ENCODE measurements at places on chromosomes 1 and 21.

- no peak for ATAC-seq
These were observed 84.6 kb downstream of the LAMC2 start for GRCh38 chr1:183270541-183271141.

- ATAC-seq: peak; percentile 73
These were observed 39.5 kb upstream of the CR2 start for GRCh38 chr1:207414606-207415108.

DNA sequence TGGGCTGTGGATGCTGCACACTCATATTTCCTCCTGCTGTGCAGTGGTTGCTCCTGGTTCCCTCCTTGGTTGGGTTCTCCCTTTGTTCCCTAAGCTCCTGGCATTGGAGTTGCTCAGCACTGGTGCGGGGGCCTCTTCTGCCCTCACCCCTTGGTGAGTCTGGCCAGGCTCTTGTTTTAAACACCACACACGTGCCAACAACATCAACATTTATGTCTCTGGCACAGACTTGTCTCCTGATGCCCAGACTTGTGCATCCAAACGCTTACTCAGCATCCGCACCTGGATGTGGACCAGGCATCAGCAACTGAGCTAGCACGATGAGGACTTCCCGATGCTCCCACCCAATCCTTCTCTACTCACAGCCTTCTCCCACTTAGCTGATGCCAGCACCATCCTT lies 627.6 kb downstream of the NPHP4 start:
- ATAC-seq: no peak

DNA sequence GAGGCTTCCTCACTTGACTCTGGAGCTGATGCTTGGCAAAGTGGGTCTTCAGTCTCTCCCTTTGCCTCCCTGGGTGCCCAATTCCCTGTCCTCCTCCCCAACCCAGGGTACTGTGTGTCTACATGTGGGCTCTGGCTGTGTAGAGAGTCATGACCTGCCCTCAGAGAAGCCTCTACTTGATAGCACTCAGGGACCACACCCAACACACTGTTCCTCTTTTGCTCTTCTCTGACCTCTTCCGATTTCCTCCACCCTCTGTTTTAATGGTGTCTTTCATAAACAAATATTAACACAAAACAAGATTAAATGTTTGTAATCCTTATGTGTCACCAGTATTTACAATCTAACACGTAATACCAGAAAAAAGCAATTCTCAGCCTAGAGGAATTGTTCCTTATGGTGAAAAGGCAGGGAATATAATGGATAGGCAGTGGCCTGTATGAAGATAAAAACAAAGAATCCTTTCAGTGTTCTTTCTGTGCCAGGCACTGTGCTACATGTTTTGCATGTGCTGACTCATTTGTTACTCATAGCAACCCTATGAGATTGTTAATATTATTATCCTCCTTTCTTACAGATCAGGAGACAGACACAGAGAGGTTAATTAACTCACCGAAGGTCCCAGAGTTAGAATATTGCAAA lies 58.2 kb downstream of the HSD3B1 start:
- ATAC-seq: no peak

DNA sequence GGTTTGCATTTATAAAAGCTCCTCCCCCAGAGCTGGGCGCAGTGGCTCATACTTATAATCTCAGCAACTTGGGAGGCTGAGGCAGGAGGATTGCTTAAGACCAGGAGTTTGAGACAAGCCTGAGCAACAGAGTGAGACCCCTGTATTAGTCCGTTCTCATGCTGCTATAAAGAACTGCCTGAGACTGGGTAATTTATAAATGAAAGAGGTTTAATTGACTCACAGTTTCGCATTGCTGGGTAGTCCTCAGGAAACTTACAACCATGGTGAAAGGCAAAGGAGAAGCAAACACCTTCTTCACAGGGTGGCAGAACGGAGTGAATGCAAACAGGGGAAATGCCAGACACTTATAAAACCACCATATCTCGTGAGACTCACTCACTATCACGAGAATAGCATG lies 52.5 kb downstream of the ZNF684 start:
- ATAC-seq: peak; percentile 69

GRCh38 chr1:32363713-32364112 lies 1.4 kb downstream of the TSSK3 start:
- ATAC-seq: no peak

DNA sequence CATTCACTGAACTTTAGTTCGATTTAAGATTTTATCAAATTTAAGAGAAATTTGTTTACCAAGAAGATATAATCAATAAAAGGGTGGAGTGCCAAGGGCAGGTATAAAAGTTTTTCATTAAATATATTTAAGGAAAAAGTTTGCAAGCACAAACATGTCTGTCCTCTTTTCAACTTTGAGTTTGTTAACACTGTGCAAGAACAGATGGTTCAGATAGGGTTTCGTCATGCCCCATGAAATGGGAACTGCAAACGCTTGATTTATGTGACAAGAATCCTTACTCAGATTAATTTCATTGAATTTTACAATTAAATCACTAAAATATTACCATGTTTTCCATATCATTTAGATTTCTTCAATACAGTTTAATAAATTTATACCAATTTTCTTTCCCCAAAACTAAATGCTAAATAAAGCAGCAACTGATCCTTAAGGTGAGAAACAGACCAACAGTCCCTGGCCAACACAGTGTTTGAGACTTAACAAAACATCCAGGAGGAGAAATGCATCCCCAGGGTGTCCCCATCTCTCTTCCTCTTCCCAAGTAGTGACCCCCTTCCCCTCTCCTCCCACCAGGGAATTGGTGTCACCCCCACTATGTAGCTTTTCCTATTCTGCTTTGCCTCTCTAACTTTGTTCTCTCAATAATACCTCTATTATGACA lies 292.9 kb downstream of the LTN1 start:
- ATAC-seq: no peak

DNA sequence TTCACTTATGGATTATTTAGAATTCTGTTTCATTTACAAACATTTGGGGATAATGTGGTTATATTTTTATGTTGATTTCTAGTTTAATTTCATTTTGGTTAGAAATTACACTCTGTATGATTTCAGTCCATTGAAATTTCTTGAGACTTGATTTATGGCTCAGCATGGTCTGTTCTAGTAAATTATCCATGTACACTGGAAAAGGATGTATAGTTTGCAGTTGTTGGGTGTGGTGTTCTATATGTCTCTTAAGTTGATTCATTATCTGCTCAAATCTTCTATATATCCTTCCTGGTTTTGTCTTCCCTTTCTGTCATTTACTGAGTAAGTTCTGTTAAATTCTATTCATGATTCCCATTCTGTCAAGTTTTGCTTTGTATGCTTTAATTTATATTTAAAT lies 52.3 kb downstream of the RAP1A start:
- no peak for ATAC-seq

DNA sequence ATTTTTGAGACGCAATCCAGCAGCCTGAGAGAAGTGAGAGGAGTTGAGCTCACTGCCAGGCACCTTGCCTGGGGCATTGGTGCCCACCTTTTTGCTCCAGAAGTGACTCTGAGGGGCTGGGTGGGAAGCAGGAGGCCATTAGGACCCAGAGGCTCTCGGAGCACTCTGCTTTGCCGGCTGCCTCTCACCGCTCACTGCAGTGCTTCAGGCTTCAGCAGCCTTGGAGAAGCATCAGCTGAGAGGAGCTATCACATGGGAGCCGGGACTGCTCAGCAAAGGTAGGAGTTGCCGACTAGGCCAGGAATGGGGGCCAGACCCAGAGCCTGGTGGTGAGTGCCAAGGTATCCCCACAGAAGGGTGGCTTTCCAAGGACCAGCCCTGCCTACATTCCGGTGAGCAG lies at the start of gene GPR61:
TSS of gene GPR61 (plus strand) at position 197 of the 400 bp plus-strand sequence. CDS start 3,151 bp downstream, outside the sequence.
- ATAC-seq: no peak

DNA sequence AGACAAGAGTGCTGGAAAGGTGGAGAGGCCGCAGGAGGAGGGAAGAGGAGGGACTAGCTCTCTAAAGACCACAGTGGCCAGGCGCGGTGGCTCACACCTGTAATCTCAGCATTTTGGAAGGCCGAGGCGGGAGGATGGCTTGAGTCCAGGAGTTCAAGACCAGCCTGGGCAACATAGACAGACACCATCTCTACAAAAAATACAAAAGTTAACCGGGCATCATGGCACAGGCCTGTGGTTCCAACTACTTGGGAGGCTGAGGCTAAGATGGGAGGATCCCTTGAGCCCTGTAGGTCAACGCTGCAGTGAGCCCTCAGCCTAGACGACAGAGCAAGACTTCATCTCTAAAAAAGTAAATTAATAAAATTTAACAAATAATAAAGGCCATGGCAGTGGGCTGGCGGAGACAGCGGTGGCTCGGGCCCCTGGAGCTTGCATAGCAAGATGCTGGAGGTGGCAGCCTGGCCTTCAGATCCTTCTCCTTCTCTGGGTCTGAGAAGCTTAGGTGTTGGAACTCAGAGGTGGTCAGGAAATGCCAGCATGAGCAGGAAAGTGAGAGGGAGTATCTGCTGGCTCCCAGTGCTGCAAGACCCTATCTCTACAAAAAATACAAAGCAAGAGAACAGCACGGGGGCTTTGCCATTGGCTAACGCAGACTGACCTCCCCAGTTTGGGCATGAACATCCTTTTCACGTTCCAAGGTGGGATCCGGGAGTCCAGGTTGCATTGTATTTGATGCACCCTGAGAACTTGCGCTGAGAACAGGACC lies 10.7 kb downstream of the WNT3A start:
- no peak for ATAC-seq

DNA sequence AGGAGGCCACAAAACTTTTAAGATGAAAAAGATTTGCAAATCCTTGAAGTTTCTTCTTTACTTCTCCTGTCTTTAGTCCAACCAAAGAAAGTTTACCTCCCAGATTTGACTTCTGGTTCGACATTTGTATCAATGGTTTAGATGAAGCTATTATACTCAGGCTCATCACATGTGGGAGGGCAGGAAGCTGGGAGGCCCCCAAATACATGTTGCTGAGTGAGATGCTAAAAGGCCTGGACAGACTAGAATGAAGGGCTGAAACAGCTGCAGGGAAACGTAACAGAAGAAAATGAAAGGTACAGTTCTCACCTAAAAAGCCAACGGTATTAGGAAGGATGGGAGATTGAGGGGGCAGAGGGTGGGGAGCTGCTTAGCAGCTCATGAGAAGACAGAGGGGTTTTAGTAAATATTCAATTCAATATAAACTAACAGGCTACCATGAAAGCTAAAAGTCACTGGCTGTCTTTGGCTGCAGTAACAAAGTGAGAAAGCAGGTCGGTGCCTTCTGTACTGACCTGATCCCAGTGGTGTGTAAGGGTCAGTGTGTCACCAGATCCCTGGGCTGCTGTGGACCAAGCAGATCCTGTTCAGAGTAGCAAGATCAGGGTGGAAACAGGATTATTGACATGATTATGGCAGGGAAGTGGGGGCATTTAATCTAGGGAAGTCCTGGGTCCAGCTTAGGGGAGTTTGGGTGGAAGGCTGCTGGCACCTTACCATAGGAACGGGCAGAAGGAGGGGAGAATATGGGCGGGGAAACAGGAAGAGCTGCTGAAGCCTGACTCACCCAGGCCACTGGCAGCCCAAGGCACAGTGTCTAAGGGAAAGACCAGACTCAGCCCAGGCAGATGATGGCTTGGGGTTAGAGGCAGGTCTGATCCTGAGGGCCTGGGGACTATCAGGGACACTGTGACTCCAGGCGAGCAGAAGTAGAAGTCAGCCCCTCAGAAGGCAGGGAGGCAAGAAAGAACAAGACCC lies 60.4 kb downstream of the KCNN3 start:
- ATAC-seq: peak; percentile 59

- no peak for ATAC-seq
These were observed 53.5 kb downstream of the FAAP20 start for GRCh38 chr1:2141025-2141424.

- no peak for ATAC-seq
These were observed 246.6 kb downstream of the RRAGC start for GRCh38 chr1:38612951-38613350.

GRCh38 chr21:31520561-31521098 lies 138.9 kb upstream of the SOD1 start:
- ATAC-seq: no peak

DNA sequence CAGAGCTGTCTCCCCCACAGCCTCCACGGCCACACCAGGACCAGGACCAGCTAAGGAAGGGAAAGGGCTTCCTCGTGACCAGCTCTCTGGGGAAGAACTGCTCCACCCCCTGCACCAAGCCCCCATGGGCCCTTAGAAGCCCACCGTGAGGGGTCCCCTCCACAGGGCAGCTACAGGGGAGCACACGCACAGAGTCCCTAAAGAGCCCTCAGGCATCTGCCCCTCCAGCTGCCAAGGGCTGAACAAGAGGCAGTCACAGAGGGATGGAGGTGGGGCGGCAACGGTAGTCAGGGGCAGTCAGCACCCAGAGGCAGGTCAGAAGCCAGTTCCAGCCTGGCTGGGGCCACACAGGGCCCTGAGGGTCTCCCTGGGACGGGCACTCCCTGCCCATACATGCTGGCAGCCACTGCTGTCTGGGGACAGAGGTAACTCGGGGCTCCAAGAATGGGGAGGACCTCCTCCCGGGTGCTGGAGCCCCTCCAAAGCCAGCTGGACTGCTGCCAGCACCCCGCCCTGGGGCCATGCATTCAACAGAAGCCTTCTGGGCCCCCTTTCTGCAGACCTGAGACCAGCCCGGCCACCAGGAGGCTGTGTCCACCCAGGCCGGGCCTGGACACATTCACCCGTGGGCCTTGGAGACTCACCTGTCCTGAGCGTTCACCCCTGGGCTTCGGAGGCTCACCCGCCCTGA lies 18.7 kb downstream of the SLC19A1 start:
- no peak for ATAC-seq

DNA sequence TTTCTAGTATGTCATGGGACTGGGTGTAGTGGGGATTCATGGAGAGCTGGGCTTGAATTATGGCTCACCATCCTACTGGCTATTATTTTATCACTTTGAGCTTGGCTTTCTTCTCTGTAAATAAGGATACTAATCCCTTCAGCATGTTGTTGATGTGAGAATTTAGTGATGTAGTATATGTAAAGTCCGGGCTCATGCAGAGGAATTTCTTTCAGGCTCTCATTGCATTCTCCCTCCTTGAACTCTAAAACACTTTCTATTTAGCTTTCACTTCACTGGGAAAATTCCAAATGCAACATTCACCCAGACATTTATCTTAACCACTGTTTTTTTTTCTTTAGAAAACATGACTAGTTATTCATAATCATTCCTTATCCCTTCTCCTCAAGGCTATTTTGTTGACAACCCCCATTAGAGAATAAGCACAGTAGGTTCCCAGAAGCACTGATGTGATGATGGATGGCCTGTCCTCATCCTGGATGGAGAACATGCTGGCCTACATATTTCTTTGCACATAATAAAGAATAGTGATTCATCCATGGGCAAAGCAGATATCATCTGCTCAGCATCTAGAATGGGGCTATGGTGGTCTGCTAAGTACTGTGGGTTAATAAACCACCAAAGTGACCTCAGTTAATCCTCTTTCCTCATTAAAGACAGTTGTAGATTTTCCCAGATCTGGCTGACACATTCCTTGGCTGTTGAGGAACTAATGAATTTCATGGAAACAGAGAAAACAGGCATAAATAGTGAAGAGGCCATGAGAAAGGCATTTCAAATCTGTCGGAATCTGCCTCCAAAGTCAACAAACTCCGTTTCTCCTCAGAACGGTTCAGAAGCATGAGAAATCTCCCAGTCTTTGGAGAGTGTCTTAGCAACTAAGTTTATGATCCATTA lies 68.0 kb upstream of the CYP2J2 start:
- ATAC-seq: no peak

Measured in activated T-helper 17 cell treated with anti-CD3 and anti-CD28 coated beads, Interleukin-2, amount 50 U/mL, for 72 hours (primary cell).